HS-5 (cell line): ENCODE measurements at places on chromosomes 2 and 18.

- DNase-seq: no peak
Observed at GRCh38 chr2:239496700-239497099, 95.9 kb upstream of the HDAC4 start.

DNA sequence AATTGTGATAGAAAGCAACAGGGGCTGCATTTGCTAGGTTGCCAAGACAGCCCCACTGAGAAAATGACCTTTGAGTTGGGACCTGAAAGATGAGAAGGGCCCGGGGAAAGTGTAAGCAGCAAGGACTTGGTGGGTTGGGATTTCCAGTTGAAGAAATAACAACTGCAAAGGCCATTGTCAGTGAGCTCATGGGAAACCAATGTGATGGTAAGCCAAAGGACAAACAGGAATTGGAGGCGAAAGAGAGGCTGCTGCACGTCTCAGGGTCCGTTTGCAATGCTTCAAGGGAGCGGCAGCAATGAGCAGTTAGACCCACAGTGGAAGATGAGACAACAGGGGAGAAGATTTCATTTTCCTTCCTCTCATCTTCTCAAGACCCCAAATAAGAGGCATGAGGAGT is 51.5 kb upstream of the RGPD4 start:
- no peak for DNase-seq

- no peak for DNase-seq
Observed at GRCh38 chr2:76204048-76204447, 493.3 kb upstream of the GCFC2 start.

- DNase-seq: no peak
Observed at GRCh38 chr2:15010346-15010745, 377.8 kb downstream of the LRATD1 start.

DNA sequence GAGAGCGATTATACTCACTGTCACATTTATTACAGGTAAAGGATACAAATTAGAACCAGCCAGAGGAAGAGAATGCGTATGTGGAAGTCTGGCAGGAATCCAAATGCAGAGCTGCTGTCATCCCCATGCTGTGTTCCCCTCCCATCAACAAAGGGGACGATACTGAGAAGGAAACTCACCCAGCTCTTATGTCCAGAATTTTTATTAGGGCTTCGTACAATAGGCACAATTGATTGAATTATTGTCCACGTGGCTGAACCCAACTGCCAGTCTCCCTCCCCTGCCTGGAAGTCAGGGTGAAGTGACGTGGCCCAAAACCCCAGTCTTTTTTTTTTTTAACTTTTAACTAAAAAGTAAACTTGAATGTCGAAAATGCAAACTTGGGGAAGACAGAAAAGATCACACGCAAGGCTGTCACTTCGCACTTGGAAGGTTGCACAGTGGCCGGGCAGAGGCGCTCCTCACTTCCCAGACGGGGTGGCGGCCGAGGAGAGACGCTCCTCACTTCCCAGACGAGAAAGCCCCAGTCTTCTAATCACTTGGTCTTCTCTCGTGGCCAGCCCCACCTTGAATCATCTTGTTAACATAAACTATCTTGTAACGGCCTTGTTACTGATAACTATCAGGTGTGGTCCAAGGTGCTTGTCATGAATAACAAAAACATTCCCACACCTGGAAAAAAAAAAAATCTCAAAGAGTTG is 40.0 kb upstream of the ITSN2 start:
- DNase-seq: no peak

- DNase-seq: no peak
Observed at GRCh38 chr2:48851161-48851560, 95.6 kb upstream of the LHCGR start.

DNA sequence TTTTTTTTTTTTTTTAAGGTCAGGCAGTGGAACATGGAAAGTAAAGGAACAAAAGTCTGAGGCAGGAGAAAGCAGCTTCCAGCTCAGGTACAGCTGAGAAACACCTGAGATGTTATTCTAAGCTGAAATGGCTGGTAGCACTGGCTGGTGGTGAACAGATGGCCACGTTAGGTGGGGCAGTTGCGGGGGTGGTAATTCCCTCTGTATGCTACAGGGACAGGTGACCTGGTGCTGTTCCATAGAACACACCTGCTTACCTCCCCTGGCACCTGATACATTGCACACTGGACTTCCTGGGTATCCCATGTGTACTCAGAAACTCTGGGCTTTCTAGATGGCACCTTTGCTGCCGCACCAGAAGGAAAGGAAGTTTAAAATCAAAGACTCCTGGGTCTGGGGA is 333.3 kb downstream of the SLC8A1 start:
- no peak for DNase-seq

- no peak for DNase-seq
Observed at GRCh38 chr2:24918326-24919036, 1.6 kb downstream of the ADCY3 start.

DNA sequence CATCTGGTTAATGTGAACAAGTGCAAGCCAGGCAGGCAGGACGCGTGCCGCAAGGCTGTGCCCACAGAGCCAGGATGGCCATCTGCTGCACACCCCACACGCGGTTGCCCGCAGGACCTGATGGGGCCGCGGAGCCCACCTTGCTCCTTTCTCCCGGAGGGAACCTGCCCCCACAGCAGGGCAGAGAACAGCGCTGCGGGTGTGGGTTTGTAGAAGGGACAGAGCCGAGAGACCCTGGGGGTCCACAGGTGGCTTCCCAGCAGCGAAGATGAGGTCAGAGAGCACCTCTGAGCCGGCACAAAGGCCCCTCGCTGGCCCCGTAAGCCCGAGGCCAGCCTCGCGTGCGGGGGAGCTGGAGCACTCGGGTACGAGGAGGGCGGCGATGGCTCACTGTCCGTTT is 460.8 kb upstream of the SALL3 start:
- no peak for DNase-seq

DNA sequence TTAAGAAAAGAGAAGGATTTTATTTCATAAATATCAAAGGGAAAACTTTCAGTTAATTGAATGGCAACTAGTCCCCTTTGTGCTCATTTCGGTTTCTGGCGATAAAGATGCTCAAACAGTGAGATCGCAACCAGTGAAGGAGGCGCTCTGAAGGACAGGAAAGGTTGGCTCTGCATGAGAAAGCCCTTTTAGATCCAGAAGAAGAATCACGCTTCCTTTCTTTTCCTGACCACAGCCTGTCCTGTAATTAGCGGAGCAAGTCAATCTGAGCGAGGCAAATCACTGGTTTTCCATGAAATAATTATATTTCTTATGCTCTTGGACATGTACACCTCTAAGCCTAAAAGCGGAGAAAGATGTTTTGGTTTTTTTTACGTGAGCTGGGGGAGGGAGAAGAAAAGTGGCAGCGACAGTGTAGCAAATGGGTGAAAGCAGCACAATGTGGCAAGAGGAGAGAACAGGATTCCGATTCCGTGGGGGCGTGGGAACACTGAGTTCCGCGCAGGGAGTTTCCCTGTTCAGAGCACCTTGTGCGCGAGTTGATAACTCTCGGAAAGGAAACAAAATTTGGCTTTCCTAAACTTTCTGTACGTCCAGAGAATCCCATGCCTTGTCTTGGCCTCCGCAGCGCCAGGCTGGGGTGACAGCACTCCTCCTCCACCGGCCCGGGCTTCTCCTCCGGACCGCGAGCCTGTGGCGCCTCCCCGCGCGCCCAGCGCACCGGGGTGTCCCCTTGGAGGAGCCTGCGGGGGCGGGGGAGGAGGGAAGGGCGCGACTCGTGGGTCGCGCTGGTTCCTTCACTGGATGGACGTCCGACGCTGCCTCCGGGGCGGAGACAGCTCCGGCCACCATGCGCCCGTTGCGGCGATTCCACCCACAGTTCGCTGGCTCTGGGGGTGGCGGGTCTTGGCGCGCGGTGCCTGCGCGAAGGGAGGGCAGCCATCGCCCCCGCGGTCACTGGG is 620 bp upstream of the SLC9A2 start:
- no peak for DNase-seq

- DNase-seq: no peak
Observed at GRCh38 chr2:46979571-46979979, 64.0 kb upstream of the MCFD2 start.

DNA sequence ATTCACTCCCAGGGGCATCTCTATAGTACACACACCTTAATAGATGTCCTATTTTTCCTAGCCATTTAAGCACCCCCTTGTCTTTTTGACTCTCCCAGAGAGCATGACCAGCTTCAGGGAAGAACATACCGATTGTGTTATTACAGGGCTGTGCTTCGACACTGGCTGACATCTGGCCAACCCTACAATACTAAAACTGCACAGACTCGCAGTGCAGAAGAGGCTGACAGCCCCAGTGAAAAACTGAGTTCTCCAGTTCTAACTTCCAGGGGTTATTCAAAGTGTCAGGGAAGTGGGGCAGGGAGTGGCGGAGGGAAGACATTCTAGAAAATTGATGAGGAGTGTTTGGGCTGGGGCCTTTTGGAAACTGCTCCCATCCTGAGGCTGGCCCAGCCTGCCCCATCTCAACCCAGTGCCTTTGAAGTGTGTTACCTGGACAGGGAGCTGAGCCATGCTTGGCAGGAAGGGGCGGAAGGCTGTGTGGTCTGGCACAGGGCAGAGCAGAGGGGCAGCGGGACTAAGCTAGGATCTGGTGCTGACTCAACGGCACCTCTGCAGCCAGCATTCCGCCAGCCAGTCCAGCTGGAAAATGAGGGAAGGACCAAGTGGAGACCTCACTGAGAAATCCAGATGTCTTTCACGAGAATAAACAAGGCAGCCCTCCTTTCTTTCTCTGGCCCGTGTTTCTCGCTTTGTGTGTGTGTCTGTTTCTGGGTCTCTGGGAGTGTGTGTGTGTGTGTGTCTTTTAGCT is 15.4 kb upstream of the IGFBP5 start:
- DNase-seq: no peak

DNA sequence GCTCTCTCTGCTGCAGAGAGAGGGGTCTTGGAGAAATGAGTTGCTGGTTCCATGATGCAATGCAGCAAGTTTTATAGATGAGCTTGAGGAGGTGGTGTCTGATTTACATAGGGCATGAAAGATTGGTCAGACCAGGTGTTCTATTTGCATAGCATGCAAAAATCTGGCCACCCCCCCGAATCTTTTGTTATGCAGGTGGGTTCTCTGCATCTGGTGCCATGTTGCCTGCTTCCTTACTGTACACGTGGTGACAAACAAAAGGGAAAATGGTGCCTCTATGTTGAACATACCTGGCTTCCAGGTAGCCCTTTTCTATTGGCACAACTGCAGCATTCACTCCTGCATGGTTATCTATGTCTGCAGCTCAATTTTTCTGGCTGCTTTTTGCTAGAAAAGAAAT is 169.4 kb downstream of the GALNT1 start:
- no peak for DNase-seq

- DNase-seq: no peak
Observed at GRCh38 chr2:84424152-84424551, 34.9 kb downstream of the SUCLG1 start.

GRCh38 chr18:36378205-36378604 is 80.7 kb downstream of the FHOD3 start:
- no peak for DNase-seq

DNA sequence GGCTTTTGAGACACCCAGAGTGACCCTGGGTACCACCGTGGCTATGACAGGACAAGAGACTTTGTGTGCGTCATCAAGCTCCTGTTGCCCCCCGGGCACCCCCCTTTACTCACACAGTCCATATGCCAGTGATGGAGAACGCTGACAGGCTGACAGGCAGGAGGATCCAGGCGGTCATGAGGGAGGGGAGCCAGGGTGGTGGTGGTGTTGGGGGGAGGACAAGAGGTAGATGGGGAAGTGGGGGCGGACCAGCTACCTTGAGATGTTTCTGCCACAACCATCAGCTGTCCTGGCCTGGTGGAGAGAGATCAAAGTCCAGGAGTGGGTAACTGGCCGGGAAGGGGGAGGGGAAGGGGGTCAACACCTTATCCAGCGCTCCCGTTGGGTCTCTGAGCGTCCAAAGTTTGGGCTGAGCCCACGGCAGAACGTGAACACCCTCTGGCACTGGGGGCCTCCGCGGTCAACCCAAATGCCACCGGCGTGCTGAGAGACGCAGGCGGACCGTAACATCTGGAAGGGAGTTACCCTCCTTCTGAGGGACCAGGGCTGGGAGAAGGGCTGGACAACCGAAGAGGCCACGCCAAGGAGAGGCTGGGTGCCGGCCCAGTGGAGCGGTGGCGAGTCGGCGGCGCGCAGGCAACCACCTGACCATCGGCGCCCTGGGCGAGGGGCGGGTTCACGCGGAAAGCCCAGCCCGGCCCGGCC is 575 bp downstream of the TMEM150A start:
- no peak for DNase-seq

DNA sequence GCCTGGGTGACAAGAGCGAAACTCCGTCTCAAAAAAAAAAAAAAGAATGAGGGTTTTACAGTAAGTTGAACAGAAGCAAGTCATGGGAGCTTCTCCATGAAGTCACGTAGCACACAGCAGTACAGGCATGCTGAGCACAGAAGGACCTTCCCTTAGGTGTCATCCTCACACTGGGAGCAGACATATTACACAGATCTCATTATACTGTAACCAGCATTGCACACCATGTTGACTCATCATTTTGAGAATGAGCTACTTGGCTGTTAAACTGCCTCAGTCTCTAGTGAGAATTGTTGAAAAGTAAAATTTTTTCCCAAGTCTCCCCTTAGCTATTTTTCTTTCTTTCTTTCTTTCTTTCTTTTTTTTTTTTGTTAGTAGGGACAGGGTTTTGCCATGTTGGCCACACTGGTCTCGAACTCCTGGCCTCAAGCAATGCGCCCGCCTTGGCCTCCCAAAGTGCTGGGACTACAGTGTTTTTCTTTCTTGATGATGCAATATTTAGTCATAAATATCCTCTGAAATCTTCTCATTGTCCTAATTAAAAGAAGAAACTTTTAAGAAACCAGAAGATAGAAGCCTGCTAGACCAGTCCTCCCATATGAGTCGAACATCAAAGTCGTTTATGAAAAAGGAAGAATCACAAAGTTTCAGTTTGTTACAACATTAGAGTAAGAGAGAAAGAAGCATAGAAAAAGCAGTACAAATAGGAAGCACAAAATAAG is 37.9 kb upstream of the PPP1CB start:
- no peak for DNase-seq

- DNase-seq: no peak
Observed at GRCh38 chr18:59689756-59690155, 7.5 kb downstream of the CCBE1 start.

GRCh38 chr2:37877457-37878315 is 47.4 kb upstream of the RMDN2 start:
- peak; percentile 49 for DNase-seq

DNA sequence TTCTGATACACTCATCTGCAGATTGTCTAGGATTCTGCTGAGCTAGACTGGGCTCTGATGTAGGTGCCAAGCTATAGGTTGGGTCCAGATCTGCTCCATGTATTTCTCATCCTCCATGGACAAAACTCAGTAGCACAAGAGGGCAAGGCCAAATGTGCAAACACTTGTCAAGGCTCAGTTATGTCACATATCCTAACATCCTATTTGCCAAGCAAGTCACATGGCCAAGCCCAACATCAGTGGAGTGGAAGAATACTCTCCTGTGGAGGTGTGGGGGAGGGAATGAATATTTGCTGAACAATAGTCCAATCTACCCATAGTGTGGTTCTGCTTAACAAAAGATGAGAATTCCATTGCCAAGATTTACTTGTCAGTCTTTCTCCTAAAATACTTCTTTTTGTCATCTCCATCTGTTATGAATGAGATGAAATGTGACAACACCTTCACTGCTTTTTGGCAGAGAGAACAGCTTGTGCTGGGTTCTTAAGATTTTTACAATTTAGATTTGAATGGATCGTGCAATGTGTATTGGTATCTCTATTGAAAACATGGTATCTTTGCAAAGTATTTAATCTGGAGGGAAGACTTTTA is 89.9 kb downstream of the OXER1 start:
- no peak for DNase-seq

GRCh38 chr2:56130463-56131070 is 53.2 kb upstream of the CCDC85A start:
- peak; percentile 5 for DNase-seq

GRCh38 chr2:75162259-75162658 is 37.1 kb downstream of the TACR1 start:
- DNase-seq: no peak

- DNase-seq: no peak
Observed at GRCh38 chr2:198408171-198408570, 603.8 kb downstream of the PLCL1 start.
